ENCODE measurements at places on chromosomes 7 and 10.

- no peak for DNase-seq
Measured at GRCh38 chr7:112103246-112103645, 103.0 kb downstream of the DOCK4 start.

DNA sequence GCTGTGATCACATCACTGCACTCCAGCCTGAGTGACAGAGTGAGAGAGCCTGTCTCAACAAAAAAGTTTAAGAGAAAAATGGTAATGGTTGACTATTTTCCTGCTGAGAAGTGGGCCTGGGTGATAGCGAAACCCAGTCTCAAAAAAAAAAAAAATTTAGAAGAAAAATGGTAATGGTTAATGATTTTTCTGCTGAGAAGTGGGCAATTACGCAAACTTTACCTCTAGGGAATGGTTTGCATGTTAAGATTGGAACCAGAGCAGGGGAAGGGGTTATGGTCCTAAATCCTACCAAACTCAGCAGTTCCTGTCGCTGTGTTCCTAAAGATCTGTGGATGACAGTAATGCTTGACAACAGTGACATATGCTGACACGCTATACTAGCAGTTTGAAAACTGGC is 130.5 kb upstream of the RHEB start:
- DNase-seq: no peak

DNA sequence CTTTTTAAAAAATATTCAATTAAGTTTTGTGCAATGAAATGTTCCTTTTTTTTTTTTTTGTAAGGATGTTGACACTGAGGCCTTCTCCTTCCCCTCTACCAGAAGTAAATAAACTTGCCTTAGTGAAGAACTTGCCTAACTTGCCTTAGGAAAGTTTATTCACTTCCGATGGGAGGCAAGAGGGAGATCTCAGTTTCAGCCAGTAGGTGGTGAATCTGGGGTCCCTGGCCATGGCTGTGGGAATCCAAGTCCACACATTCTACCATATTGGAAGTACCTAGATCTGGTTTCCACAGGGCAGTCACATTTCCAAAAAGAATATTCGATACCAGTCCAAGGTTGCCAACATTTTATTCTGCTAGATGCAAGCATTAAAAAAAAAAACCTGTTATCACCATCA is 270.9 kb downstream of the CCSER2 start:
- no peak for DNase-seq

DNA sequence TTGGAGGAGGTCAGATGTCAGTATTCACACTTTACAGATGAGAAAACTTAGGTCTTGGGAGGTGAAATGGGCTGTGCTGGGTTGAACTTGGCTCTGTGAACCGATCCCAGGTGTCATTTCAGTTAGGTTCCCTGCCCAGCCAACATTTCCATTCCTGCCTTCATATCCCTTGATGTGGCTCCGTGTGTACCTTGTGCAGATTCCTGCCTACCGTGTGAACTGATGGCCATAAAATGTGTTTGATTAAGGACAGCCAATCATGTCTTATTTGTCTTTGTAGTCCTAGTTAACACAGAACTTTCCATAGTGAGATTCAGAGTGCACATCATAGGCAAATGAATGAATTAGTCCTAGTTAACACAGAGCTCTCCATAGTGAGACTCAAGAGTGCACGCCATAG is 101.0 kb upstream of the GATA3 start:
- DNase-seq: no peak

DNA sequence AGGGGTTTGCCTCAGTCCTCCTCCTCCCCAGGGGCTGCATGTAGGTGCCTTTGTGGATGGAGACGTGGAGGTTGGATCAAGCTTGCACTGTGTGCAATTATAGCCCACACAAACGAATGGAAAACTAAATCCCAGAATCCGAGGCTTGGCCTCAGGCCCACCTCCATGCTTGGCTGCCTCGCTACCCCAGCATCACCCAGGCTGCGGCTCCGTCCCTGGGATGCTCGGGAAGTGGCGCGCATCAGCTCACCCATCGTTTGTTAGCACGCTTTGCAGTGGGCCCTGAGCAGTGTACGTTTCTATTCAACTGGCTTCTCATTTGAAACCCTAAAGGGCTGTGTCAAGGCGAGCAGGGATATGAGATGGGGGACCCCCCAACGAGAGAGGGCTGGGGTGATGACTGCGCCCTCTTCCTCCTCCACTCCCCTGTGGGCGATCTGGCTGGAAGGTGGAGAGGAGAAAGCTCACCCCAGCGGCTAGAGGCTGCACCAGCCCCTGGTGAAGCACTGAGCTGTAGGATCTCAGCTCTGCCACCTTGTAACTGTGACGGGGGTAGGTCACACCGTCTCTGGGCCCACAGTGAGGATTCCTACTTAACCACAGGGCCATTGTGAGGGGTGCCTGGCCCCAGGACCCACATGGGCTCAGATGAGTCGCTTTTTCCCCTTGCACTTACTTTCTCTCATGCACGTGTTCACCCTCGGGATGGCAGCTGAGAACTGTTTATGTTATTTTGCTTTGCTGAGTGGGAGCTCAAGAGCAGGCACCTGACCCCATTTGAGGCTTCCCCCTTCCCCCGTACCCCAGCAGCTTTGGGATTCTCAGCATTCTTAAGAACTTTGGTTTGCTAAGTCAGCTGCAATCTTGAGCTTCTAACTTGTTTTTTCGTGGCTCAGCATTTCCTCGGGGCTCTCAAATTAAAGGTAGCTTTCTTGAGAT is 12.7 kb upstream of the BTBD16 start:
- DNase-seq: peak; percentile 65

GRCh38 chr7:131071786-131072504 is 255.7 kb upstream of the MKLN1 start:
- no peak for DNase-seq

- DNase-seq: no peak
Measured at GRCh38 chr7:117012284-117012683, 59.0 kb downstream of the ST7 start.

GRCh38 chr7:155916926-155917655 is 104.8 kb upstream of the SHH start:
- DNase-seq: no peak

DNA sequence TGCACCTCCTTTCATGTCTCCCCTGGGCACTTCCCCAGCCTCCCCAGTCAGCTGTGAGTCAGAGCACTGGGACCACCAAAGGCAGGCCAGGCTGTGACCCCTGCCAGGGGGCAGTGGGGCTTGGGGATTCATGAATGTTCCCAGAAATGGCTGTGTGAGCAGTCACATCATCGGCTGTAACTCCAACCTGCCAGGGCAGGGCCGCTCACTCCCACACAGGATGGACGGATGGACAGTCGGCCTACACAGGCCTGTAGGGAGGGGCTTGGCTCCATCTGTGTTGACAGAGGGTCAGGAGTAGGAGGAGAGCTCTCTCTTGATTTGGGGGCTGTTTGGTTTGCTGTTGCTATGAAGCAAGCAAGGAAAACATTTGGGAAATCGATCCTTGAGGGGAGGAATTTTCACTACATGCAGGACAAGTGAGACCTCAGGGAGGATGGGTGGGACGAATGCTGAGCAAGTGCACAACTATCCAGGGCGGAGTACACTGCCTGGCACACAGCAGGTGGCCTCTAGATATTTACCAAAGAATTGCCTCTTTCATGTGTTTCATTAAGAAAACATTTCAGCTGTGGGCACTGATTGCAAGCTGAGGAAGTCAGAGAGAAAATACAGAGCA is 2.9 kb upstream of the IGFBP1 start:
- no peak for DNase-seq

GRCh38 chr7:90879924-90880323 is 283.8 kb downstream of the CDK14 start:
- no peak for DNase-seq

DNA sequence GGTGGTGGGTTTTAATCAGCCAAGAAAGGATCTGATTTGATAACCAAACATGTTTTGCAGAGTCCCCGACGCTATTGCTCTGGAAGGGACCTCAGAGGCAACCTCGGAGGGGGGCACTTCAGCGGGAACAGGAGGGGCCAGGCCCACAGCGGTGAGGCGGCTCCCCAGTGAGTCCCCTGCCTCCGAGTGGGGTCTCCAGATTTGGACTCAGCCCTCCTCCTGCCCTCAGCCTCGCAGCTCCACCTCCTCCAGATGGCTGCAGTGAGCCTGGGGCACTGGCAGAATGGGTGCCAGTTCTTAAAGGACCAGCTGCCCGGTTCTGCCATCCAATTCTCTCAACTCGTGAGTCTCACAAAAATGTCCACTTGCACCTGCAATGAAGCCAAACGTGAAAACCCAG is 61.0 kb upstream of the NANOS1 start:
- DNase-seq: no peak

GRCh38 chr10:119675483-119676170 is 24.4 kb downstream of the BAG3 start:
- DNase-seq: no peak

- DNase-seq: no peak
Measured at GRCh38 chr7:94584113-94584512, 71.8 kb downstream of the SGCE start.

DNA sequence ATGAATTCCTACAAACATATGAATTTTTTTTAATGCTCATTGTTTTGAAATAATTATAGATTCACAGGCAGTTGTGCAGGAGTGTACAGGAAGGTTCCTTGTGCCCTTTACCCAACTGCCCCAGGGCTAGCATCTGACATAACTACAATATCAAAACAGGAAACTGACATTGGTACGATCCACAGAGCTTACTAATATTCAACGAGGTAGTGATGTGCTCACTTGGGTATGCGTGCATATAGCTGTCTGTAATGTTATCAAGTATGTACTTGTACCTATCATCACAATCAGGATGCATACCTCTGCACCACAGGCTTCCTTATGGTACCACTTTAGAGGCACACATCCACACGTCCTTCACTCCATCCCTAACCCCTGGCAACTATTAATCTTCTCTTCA is 68.3 kb downstream of the BMS1 start:
- no peak for DNase-seq

- DNase-seq: no peak
Measured at GRCh38 chr10:63337455-63338251, 128.1 kb downstream of the JMJD1C start.

GRCh38 chr7:27238979-27239386 is 3.6 kb upstream of the EVX1 start:
- DNase-seq: no peak

- DNase-seq: no peak
Measured at GRCh38 chr7:83947260-83947659, 247.3 kb downstream of the SEMA3A start.

DNA sequence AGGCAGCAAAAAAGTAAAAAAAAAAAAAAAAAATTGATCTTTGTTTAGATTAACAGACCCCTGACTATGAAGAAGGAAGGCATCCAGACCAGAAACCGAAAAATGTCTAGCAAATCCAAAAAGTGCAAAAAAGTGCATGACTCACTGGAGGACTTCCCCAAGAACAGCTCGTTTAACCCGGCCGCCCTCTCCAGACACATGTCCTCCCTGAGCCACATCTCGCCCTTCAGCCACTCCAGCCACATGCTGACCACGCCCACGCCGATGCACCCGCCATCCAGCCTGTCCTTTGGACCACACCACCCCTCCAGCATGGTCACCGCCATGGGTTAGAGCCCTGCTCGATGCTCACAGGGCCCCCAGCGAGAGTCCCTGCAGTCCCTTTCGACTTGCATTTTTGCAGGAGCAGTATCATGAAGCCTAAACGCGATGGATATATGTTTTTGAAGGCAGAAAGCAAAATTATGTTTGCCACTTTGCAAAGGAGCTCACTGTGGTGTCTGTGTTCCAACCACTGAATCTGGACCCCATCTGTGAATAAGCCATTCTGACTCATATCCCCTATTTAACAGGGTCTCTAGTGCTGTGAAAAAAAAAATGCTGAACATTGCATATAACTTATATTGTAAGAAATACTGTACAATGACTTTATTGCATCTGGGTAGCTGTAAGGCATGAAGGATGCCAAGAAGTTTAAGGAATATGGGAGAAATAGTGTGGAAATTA is 19.4 kb downstream of the GATA3 start:
- DNase-seq: no peak

DNA sequence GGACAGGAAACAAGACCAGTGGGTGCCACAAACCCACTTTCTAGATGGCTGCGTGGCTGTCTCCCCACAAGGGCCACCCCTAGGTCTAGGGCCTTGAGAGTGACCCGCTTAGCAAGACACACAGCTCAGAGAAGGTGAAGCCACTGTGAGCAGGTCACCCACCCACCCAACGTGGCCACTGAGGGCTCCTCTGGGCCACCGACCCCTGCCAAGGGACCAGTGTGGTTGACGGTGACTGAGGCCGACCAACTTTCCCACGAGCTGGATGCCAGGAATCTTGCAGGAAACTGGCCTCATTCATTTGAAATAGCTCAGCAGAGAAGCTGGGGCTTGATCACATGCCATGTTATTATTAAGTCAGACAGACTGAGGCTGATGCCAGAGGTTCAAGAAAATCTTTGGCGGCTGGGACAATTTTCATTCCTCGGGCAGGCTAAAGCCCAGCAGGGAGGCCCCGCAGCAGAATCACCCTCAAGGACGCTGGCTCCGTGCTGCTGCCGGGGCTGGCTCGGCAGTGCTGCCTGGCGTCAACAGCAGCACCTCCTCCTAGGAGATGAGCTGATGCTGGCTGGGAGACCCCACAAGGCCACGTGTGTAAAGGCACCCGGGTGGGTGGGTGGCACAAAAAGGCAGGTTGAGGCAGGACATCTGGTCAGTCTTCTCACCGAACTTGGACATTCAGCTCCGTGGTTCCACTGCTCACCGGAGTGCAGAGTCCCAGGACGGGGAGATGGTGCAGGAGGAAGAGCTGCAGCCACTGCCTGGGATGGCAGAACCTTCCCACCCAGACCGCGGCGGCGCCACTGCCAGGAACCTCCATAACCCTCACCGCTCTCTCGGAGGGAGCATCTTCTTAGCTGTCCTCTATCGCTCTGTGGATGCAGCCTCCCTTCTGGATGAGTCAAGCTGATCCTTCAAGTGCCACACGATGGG is 57.8 kb downstream of the ZRANB1 start:
- peak; percentile 90 for DNase-seq

DNA sequence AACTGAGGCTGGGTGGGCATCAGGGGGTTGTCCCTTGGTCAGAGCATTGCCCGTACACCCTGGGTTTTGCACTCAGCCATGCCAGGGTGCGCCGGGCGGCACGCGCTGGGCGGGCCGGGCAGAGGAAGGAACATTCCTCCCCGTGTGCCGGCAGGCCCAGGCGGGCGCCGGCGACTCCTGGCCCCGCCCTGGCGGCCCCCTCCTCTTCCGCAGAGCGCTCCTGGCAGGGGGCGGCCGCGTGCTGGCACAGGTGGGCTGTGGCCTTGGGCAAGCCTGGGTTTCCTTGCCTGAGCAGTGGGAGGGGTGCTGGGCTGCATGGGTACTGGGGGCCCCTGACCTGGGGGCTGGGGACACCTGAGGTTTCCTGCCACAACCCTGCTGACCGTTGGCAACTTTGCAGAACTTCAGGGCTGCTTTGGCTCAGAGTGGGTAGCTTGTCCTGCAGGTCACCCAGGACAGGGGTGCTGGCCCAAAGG is 3.9 kb downstream of the LFNG start:
- no peak for DNase-seq

- no peak for DNase-seq
Measured at GRCh38 chr7:133575726-133576440, 323.0 kb downstream of the EXOC4 start.

All from AG08396 (cell line).